Peyer's patch (tissue), 4 donors: ENCODE measurements at places on chromosomes 11 and 22. TPM values are rescaled to one million over a fixed set of nuclear protein-coding genes. Genes with fewer than 3 reads are reported as not detected.

APOA5 gene
- total RNA-seq, result not detected

SAA4 gene
- total RNA-seq, result not detected

GAL gene
- total RNA-seq, result not detected

SMTNL1 gene
- not detected for total RNA-seq

MMP27 gene
- not detected for total RNA-seq

- no peak for DNase-seq
Observed at GRCh38 chr11:75437966-75438659, 5.1 kb upstream of the KLHL35 start.

DNA sequence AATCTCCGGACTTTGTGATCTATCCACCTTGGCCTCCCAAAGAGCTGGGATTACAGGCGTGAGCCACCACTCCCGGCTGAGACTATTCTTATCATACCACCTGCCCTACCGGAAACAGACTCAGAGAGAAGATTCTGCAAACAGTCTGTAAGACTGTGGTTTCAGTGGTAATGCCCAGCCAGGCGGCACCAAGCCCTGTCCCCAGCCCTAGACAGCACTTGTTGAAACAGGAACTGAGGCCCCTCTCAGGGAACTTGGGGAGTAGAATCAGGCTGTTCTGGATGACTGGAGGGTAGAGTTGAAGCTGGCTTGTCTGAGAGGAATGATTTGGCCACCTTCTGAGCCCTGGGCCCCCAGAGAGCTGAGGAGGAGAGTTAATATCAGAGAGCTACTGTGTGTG is 1.3 kb upstream of the INSC start:
- DNase-seq, result peak; percentile 80

GRCh38 chr22:42646569-42647525 is 2.3 kb downstream of the CYB5R3 start:
- no peak for DNase-seq

DNA sequence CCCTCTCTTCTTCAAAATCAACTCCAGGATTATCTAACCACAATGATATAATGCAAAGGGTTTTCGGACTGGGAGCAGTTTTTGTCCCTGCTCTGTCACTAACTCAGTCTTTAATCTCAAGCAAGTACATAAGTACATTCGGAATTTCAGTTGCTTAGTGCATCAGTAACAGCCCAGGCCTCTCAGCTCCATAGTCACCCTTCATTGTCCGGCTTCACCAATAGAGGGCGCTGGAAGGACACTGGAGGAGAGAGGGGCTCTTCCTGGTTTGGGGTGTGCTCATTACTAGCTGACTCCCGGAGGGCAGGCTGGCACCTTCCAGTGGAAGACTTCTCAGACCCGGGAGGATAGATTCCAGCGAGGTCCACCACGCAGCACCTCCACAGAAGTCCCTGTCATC is 90.4 kb upstream of the PDGFD start:
- no peak for DNase-seq

DNA sequence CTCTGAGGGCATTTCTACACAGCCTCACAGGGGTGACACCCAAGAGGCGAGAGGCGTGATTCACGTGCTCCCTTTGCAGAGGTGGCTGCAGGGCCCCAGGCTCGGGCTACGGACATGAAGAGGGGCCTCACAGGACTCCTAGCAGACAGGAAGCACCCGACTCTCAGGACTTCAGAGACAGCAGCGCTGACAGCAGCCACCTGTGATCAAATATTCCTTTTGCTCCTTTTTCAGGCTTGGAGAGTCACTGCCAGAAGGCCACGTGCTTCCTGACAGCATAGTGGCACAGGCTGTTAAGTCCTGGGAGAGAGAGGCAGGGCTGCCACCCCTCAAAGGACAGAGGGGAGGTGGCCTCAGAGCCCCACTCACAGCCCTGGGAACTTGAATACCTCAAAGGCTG is 348.9 kb downstream of the CADM1 start:
- DNase-seq, result no peak
